ENCODE measurements at places on chromosomes 12 and 14.

DNA sequence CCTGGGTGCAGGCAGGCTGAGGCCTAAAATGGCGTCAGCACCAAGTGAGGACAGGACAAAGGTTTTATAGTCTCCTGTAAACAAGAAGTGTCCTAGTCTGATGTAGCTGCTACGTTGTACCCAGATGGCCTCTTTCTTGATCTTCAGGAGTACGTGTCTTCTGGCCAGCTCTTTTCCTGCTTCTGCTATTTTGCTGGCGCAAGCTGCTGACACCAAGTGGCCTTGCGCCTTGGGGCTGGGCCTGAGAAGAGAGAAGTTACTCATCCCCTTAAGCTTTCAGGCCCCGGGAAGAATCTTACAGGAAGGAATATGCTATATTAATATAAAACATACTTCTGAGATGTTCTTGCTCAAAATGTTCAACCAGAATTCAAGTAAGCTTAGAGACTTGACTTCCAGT is 605.2 kb downstream of the GALC start:
- DNase-seq, result no peak

- peak; percentile 7 for DNase-seq
Observed at GRCh38 chr12:112191840-112192321, 66.5 kb downstream of the TRAFD1 start.

- no peak for DNase-seq
Observed at GRCh38 chr14:98705871-98706300, 566.1 kb downstream of the BCL11B start.

DNA sequence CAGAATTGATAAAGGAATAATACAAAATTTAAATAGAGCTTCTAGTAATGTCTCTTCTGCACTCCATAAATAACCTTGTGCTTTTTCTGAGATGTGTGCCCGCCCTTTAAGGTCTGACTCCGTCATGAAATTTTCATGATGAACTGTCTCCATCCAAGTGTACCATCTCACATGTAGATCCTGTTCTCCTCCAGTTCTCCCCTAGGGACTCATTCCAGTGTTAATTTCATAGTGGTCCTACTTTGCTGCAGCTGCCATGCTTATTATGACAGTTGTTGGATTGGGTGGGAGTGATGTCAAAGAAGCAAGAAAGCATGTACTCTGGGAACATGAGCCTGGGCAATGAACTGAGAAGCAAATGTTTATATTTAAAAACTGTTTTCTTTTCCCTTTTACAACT is 442.5 kb upstream of the PDE3A start:
- no peak for DNase-seq

GRCh38 chr12:105120551-105120950 is 13.0 kb downstream of the WASHC4 start:
- DNase-seq, result no peak

DNA sequence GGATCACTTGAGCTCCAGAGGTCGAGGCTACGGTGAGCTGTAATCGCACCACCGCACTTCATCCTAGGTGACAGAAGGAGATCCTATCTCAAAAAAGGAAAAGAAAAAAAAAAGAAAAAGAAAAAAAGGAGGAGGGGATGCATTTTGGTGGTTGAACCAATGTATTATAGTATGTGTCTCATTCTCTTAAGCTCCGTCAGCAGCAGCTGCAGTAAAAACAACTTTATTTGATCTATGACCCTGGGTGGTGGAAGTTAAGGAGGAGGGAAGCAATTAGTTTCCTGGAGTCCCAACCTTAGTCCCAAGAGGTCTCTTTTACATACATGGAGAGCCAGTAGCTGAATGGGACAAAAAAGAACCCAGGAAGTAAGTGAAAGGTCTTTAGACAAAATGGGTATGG is 26.8 kb upstream of the APOF start:
- no peak for DNase-seq

DNA sequence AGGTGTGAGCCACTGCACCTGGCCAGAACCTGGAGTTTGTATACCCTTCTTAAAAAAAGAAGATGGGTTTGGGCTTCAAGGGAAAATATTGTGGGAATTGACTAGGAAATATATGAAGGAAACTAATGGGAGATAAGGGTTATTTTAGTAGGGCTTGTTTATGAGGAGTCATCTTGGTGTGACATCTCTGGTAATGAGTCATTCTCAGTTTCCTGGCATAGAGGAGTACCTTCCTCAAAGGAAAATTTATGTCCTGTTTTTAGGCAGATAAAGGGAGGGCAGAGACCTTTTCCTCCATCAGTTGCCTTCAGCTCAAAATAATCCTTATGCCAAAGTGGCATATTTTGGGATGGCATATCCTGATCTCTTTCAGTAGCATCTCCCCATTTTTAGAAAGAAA is 30.6 kb upstream of the NFKBIA start:
- no peak for DNase-seq

GRCh38 chr14:56811593-56812363 is 1.5 kb upstream of the OTX2 start:
- no peak for DNase-seq

- DNase-seq, result no peak
Observed at GRCh38 chr12:9701380-9702154, 31.3 kb downstream of the CLECL1 start.

- DNase-seq, result no peak
Observed at GRCh38 chr12:28775556-28775955, 373.5 kb upstream of the FAR2 start.

DNA sequence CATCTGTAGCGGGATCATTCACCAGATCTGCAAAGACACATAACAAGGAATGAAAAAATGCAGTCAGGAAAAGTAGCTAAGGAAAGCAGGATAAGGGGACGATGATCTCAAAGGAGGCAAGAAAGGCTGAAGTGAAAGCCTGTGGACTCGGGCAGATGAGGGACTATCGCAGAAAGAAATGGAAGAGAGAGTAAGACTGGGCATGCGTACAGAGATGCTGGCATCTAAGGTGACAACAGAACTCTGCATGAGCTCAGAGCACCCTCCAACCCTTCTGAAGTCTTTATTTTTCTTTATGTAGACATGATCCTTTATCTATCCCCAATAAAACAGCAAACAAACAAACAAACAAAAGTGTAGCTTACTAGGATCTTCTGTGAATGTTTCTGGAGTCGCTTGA is 7.2 kb downstream of the MFAP5 start:
- no peak for DNase-seq

DNA sequence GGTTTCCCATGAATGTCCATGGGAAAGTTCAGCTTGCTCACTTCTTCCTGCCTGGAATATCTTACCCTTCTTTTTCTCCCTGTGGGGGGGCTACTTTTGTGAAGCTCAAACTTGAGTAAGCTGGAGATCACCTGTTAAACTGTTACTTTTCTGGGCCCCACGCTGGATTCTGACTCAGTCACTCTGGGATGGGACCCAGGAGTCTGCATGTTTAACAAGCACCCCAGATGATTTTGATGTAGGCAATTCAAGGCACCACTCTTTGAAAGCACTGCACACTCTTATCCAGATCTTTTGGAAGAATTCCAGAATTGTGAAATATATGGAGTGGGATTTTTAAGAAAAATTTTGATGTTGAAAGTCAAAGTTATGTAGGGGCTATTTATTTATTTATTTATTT is 46.3 kb upstream of the IGF1 start:
- DNase-seq, result no peak

DNA sequence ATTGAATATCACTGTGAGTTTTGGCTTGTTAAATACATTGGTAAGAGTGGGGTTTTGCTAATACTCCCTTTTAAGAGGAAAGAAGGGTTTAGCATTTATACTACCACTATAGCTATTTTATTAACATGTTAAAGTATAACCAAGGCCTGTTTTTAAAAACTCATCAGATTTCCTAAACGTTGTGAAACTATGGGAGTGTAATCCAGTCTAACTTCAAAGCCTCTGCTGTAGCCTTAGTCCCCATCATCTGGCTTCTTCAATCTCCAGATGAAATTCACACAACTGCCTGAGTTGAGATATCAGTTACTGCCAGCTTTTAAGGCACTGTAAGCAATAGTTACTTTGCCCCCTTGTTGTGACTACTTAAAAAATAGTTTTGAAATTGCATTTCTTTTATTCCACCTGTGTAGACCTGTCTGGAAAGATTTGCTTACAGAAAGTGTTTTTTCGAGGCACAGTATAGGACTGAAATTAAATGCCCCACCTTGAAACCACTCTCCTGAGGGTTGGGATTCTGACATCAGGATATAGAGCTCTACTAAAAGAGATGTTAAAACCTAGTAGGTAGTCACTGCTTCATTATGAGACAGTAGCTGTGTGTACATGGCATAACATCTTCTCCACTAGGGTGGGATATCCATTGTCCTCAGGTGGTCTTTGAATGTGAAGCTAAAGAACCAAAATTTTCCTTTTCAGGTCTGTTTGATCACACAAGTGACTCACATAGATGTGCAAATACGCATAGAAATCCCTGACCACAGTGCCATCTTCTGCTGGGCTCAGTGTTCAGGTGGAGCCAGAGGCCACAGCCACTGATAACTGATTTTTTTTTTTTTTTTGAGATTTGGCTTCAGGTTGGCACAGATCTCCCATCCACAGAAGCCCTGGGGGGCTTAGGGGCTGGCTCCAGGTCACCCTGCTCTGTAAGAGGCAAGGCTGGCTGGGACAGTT is 125.5 kb downstream of the DAAM1 start:
- no peak for DNase-seq

GRCh38 chr14:79791055-79791732 is 420.1 kb downstream of the DIO2 start:
- no peak for DNase-seq

DNA sequence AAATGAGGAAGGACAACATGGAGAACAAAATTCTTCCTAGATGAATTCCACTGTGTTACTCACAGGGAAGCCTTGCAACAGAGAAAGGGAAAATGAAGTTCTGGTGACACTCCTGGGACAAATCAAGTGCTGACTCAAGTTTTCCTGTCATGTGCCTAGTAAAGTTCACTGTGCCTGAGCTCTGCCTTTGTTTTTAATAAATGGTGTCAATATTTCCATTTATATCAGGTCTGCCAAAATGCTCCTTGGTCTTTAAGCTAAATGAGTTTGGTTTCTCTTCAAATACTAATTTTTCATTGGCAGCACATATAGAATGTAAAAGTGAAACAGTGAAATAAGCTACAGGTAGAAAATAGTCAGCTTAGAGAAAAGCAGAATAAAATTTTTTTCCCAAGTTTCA is 33.0 kb downstream of the HIGD1C start:
- no peak for DNase-seq

- no peak for DNase-seq
Observed at GRCh38 chr14:70891737-70892136, 15.5 kb upstream of the PCNX1 start.

DNA sequence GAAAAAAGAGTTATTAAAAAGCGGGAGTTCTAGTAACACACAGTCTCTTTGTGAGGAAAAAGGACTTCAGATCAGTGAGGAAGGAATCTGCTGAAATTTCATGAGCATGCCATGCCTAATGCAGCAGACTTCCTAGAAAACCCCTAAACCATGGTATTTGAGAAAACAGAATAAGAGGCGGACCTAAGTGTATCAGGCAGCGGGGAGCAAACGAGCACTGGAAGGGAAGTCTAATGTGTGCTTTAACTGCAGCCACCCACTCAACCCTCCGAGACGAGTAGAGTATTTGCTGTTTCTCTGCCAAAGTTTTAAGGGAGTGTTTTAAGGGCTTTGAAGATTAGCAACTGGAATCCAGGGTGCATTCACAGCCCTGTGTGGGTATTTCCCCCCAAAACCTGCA is 36.5 kb downstream of the ACADS start:
- no peak for DNase-seq

DNA sequence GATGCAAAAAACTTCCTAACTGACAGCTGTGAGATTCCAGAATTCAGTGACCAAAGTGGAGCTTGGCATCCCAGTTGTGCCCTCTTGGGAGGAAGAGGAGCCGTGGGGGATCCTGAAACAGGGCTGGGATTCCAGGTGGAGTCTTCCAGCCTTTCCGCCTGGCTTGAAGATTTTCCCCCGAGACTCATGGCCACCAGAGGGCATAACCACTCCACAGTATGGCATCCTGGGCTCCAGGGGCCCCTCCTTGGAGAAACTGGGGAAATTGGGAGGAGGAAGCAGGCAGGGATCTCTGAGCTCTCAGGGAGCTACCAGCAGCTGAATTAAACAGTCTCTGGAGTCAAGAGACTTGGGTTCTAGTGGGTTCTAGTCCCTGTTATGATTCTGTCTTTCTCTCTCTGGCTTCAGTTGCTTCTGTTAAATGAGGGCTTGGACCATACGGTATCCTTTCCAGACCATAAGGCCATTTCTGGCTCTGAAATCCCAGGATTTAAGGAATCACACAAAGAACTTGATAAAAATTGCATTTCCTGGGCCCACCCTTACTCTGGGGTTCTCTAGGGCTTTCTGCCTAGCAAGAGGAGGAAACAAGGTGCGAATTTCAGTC is 2.6 kb upstream of the TAMALIN start:
- peak; percentile 2 for DNase-seq

DNA sequence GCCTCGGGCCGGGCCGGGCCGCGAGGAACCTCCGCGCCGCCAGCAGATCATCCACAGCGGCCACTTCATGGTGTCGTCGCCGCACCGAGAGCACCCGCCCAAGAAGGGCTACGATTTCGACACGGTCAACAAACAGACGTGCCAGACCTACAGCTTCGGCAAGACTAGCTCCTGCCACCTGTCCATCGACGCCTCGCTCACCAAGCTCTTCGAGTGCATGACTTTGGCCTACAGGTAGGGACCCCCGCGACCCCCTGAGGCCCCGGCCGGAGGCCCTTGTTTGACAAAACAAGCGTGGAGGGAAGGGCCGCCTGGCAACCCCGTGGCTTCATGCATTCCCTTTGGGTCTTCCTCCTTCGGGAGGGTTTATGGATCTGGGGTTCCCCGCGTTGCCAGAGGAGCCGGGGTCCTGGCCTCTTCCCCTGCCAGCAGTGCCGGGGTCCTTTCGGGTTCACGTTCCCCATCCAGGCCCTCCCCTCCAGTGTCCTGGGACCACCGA is 526 bp downstream of the MLXIP start:
- DNase-seq, result peak; percentile 30

DNA sequence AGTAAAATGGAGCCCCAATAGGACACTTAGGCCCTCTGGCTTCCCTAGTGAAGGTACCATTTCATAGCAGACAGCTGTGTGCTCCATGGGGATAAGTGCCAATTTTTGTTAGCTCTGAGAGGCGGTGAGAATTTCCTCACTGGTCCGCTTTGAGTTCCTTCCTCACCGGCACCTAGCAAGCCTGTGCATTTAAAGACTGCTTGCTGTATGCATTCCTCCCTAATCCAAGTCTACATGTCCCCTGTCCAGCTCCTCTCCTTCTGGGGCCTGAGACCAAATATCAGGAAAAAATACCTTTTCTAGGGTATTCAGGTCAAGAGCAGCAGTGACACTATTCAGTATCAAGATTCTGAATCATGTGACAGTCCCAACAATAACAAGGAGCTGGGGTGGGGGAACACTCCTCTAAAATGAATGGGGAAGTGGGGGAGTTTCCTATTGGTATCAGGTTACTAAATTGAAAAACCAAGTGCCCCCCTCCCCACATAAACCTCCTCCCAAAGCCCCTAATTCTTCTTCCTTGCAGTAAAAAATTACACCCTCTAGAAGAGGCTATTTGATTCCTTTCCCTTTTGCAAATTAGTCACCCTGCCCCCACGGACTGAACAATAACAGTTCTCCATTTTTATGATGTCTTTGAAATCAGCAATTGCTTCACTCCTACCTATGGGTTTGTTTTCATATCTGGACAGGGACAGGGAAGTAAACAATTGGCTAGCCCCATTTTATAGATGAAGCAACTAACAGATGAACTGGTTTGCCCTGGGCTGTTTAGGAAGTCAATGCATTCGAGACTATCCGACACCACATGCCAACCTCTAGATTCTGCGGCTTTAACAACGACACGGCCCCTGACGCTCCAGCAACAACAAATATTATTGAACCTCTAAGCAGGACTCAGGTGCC is 28.9 kb downstream of the BCL11B start:
- DNase-seq, result no peak
